Hepatic stellate cell (primary cell): ENCODE measurements at places on chromosomes 11 and 22.

GRCh38 chr11:6638429-6638828 lies 17.2 kb downstream of the DCHS1 start:
- no peak for DNase-seq

- no peak for DNase-seq
Observed at GRCh38 chr11:126452241-126453101, 97.0 kb downstream of the ST3GAL4 start.

GRCh38 chr22:25113316-25113721 lies 86.3 kb upstream of the CRYBB3 start:
- DNase-seq = no peak

DNA sequence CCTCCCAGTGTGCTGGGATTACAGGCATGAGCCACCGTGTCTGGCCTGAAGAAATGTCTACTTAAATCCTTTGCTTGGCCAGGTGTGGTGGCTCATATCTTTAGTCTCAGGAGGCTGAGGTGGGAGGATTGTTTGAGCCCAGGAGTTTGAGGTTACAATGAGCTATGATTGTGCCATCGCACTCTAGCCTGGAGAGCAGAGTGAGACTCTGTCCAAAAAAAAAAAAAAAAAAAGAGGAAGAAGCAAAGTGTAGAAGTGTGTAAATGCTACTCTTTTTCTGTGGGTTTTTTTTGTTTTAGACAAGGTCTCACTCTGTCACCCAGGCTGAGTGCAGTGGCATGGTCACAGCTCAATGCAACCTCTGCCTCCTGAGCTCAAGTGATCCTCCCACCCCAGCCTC lies 6.4 kb upstream of the ATG16L2 start:
- DNase-seq = no peak

DNA sequence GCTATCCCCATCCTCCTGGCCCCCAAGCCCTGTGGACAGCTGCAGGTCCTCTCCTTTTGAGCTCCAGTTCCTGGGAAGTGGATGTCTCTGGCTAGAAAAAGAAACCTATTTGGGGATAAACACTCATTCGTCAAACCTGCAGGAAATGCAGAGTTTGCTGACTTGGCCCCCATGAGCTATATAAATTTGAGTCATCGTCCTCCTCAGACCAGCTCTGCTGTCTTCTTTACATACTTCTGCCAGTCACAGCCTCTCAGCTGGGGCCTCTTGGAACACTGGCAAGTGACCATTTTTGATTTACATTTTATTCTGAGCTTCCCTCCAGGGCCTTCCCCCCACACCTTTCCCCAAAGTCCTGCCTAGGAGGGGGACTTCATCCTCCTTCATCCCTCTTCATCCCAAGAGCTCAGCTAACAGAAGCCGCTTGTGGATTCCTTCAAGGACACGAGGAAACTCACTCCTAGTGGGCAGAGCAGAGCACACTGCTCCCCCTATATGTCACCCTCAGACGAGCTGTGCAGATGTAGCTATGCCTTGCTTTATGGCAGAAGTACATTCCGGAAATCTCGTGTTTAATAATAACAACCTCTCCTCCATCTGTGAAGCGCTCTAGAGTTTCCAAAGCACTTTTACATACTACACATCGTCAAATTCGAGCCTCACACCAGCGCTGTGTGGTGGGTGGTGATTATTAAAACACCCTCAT lies 131.8 kb downstream of the FEZ1 start:
- DNase-seq = peak; percentile 76

GRCh38 chr11:108708173-108708572 lies 43.3 kb downstream of the DDX10 start:
- DNase-seq = no peak

- no peak for DNase-seq
Observed at GRCh38 chr11:558503-558902, 2.0 kb downstream of the LMNTD2 start.

DNA sequence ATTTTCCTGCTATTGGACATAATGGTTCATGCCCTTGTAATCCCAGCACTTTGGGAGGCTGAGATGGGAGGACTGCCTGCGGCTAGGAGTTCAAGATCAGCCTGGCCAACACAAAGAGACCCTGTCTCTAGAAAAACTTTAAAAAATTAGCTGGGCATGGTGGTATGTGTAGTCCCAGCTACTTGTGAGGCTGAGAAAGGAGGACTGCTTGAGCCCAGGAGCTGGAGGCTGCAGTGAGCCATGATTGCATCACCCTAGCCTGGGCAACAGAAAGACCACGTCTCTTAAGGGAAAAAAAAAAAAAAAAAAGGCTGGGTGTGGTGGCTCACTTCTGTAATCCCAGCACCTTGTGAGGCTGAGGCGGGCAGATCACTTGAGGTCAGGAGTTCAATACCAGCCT lies 94.0 kb downstream of the APOL5 start:
- DNase-seq = no peak

GRCh38 chr11:34926101-34926830 lies 9.8 kb downstream of the PDHX start:
- no peak for DNase-seq

GRCh38 chr11:133163463-133164419 lies 368.6 kb downstream of the OPCML start:
- DNase-seq = peak; percentile 21

GRCh38 chr22:27670701-27671412 lies 130.7 kb downstream of the MN1 start:
- DNase-seq = peak; percentile 64

- DNase-seq = no peak
Observed at GRCh38 chr11:63866211-63866610, 27.3 kb downstream of the MARK2 start.

- no peak for DNase-seq
Observed at GRCh38 chr11:23730307-23730998, 766.4 kb upstream of the LUZP2 start.

DNA sequence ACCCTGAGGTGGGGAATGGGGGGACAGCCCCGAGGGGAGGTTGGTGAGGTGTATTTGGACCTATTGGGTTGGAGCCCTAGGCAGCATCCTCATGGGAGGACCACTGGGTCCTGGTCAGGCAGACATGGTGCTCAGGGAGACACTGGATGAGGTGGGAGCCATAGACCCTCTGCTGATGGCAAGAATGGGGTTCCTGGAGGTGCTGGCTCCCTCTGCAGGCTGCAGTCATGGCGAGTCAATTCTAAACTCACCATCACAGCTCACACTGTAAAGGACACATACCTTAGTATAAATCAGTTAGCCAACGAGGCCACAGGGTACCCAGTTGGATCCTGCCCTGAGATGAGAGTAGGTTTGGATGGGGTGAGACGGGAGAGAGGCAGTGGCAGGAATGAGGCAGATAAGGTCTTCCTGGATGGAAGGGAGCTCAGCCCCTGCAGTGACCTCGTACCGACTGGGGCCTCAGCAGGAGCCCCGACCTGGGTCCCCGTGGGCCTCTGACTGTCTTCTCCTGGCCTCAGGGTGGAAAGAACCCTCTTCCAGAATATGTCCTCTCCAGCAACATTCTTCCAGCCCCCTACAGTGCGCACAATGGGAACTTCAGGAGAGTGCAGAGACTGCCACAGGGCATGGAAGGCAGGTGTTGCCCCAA lies 1.7 kb upstream of the GAB4 start:
- no peak for DNase-seq

GRCh38 chr11:33064033-33064825 lies 24.9 kb downstream of the TCP11L1 start:
- DNase-seq = no peak

DNA sequence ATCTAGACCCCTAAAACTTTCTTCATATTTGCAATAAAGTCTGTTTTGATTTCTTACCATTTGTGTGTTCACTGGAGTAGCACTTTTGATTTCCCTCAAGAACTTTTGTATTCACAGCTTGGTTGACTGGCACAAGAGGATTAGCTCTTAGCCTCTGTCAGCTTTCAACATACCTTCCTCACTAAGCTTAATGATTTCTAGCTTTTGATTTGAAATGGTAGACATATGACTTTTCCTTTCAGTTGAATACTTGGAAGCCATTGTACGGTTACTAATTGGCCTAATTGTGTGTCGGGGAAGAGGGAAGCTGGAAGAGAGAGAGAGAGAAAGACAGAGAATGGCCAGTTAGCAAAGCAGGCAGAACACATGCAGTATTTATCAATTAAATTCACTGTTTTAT lies 180.5 kb downstream of the ARHGAP42 start:
- DNase-seq = no peak

DNA sequence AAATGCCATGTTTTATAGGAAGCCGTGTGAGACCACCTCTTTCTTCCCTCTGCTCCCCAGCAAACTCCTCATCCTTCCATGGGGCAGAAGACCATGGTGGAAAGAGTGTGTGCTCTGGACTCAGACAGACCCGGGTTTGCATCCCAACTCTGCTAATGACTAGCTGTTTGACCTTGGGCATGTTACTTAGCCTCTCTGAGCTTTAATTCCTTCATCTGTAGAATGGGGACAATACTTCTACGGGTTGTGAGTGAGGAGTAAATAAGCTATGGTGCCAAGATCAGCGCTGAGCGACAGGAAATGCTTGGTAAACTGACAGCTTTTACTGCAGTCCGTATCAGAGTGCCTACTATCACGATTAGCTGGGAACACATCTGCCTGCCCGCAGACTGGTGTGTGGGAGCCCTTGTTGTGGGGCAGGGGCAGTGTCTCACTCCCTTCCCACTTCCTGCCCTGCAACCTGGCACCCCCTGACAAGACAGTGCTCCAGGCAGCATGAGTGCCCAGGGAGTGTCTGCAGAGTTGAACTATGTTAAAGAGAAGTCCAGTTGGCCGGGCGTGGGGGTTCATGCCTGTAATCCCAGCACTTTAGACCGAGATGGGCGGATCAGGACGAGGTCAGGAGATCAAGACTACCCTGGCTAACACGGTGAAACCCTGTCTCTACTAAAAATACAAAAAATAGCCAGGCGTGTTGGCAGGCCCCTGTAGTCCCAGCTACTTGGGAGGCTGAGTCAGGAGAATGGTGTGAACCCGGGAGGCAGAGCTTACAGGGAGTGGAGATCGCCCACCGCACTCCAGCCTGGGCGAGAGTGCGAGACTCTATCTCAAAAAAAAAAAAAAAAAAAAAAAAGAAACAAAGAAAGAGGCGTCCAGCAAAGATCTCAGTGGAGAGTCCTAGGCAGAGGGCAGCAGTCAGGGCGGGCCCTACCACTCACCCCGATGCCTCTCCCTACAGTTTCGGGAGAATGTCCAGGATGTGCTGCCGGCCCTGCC lies 2.2 kb downstream of the SEC14L2 start:
- no peak for DNase-seq

GRCh38 chr11:21412652-21413383 lies 743.4 kb downstream of the NELL1 start:
- DNase-seq = no peak

GRCh38 chr11:77035039-77035438 lies 841 bp downstream of the B3GNT6 start:
- no peak for DNase-seq

- no peak for DNase-seq
Observed at GRCh38 chr22:23511627-23512347, 68.3 kb downstream of the IGLL1 start.

DNA sequence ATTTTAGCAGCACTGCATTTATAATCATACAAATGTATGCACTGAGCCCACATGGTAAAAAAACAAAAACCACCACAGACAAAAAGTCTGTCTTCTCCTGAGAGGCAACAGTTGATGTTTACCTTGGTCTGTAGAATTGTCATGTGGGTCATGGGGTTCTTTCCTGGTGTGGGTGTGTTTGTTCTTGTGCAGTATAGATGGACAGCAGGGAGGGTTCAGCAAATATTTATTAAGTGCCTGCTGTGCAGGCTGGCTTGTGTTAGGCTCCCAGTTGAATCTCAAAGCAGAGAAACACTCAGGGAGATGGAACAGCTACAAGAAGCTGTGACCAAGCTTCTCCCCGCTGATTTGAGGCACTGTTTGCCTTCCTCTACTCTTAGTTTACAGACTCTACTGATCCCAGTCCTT lies 82.2 kb downstream of the PISD start:
- DNase-seq = no peak

DNA sequence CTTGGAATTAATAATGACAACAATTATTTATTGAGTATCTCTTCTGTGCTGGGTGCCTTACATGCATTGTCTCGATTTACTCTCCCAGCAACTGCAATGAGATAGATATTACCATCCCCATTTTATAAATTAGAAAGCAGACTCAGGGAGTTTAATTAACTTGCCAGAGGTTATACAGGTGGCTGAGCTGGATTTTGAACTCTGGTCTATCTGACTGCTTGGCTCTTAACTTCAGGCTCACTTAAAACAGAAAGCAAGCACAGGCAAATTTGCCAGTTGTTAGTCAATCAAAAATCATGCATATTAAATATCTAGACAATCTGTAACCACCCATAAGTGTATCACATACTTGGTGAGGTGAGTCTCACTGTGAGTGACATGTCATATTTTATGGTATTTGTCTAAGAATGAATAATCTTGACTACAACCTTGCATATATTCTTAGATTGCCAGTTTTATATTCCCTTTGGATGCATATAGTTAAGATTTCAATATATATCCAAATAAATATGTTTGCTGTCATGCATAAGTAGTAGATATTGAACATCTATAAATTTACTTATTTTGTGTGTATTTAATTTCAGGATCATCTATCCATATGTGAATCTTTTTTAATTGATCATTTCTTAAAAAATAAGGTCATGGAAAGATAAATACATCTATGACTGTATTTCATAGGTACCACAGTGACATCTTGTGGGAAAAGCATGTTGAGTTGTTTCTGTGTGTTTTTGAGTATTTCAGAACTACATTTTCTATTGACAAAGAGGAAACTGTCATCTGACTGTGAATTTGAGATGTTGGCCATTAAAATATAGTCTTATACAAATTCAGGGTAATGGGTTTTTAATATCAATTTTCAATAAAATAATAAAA lies 112.0 kb upstream of the ARHGAP42 start:
- DNase-seq = no peak

GRCh38 chr22:38056969-38057891 lies at the start of gene PICK1:
TSS of gene PICK1 (plus strand) at chr22:38057404. CDS start at chr22:38057810, 406 bp downstream.
- DNase-seq = peak; percentile 99

- no peak for DNase-seq
Observed at GRCh38 chr22:30453731-30454510, 17.9 kb downstream of the SEC14L3 start.

DNA sequence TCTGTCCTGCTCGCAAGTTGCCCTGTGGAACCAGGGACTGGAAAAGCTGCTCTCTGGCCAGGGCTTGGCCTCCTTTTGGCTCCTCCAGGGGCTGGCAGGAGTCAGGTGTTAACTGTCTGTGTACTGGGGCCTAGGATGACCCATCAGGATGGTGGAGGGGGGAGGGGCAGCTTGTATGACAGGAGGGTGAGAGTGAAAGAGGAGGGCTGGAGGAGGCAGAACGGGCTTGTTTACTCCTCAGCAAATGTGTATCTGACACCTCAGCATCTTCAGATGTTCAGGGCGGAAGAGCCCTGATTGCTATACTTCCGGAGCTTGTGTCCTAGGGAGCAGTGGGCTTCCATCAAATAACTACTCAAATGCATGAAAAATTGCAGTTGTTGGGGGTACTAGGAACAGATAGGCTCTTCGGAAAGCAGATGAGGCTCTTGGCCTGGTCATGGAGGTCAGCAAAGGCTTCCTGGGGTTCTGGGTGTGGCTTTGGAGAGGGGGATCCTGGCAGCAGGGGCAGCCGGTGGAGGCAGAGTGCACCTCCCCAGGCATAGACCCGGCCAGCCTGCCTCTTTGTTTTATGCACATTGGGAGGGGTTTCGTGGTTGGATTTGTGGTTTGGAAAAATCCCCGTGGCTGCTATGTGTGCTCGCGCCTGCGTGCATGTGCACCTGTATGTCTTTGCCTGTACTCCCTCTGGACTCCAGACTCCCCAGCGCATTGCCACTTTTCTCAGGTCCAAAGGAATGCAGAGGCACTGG lies 31.2 kb downstream of the CD82 start:
- no peak for DNase-seq

- no peak for DNase-seq
Observed at GRCh38 chr11:112163875-112164685, at the start of gene IL18. TSS of gene IL18 (minus strand) at chr11:112164094. CDS start at chr11:112155053, 9,041 bp downstream.

GRCh38 chr11:106306942-106307341 lies 229.5 kb downstream of the AASDHPPT start:
- DNase-seq = peak; percentile 9
